Activated T-cell treated with anti-CD3 and anti-CD28 coated beads, Interleukin-2, amount 50 U/mL, for 72 hours (primary cell): ENCODE measurements at places on chromosomes 4 and X. TPM values are rescaled to one million over a fixed set of nuclear protein-coding genes. Genes with fewer than 3 reads are reported as not detected.

DNA sequence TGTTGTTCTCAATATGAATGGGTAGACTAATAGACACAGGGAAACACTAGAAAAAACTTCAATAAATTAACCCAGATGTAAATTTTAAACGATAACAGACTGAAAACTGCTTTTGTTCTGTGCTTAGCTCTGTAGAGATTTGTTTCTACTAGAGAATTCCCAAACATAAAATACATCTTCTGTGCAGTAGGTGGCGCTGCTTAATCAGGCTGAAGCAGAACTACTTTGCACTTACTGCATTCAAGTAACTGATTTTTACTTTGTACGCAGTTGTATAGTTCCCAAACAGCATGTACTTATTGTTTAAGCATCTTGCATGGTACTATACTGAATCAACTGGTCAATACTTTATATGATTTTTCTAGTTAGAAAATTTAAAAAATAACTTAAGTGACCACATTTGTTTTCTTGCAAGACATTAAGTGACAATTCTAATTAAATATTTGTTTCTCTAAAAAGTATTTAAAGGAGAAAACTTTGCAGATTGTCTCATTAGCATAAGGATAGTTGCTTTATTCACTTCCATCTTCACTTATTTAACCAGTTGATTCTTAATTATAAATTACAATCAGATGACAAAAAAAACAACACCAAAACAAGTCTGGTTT, 490.6 kb downstream of the IL15 start:
- peak; percentile 55 for DNase-seq

DNA sequence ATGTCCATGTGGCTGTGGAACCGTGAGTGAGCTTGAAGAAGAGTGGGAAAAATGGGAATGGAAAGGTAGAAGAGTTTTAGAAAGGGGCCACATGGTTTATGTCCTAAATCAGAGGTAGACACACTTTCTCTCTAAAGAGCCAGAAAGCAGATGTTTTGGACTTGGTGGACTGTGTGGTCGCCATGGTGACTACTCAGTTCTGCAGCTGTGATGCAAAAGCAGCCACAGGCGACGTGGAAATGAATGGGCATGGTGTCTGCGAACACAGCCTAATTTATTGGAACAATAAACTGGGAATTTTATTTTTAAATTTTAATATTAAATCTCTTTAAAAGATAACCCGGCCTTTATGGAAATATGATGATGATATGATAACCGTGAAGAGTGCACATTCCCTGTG, 386.0 kb upstream of the FAT1 start:
- no peak for DNase-seq

DNA sequence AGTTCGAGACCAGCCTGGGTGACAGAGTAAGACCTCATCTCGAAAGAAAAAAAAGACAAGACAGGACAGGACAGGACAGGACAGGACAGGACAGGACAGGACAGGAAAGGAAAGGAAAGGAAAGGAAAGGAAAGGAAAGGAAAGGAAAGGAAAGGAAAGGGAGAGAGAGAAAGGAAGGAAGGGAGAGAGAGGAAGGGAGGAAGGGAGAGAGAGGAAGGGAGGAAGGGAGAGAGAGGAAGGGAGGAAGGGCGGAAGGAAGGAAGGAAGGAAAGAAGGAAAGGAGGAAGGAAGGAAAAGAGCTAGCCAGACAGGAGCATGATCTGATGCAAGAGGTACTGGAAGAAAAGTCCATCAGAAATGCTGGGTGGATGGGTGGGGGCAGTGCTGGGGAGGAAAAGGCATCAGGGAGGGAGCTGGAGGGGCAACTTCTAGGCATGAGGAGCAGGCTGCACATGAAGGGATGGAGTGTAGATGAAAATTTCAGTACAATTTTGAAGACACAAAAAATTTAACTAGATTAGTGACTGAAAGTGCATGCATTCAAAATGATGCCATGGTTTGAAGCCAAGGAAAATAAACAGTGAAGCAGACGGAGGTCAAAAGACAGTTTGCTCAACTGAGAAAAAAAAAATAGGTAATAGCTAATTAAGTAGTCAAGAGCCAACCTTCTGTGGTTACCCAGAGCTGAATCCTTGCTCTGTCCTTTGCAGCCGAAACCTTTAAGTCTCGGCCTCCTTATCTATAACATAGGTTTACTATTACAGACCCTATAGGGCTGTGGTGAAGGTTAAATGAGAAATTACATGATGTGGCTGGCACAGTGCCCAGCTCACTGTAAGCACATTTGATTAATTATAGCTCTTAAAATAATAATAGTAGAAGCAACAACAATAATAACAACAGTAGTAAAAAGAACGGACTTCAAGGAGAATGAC, 59.9 kb downstream of the ZNF827 start:
- no peak for DNase-seq

DNA sequence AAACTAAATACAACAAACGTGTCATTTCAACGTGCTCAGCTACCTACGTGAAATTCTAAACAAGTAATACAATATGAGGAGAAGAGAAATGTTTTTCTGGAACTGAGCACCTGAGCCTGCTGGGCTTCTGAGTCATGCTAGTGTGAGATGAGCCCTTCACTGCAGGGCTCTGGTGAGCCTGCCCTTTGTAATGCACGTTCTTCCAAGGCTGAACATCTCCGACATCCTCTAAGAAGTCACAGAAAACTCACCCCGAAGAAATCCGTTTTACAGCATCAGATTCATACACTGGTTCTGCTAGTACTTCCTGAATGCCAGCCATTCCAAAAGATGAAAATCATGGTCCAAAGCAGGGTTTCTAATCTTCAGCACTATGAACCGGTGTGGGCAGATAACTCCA, 157.1 kb downstream of the AMELX start:
- DNase-seq, result no peak

Gene IBSP
- not detected for total RNA-seq
